ENCODE measurements at places on chromosomes 13 and 19.

GRCh38 chr13:36431204-36432105 lies 840 bp upstream of the CCNA1 start:
- DNase-seq = no peak

GRCh38 chr13:48266701-48267639 lies 34.0 kb downstream of the ITM2B start:
- no peak for DNase-seq

GRCh38 chr13:73952648-73953047 lies 181.6 kb downstream of the KLF12 start:
- DNase-seq = no peak

GRCh38 chr13:34993470-34993869 lies 51.4 kb downstream of the NBEA start:
- DNase-seq = no peak

- DNase-seq = no peak
These were observed 10.1 kb downstream of the THAP8 start for GRCh38 chr19:36043952-36044351.

- no peak for DNase-seq
These were observed 53.1 kb downstream of the SOX1 start for GRCh38 chr13:112120031-112120373.

DNA sequence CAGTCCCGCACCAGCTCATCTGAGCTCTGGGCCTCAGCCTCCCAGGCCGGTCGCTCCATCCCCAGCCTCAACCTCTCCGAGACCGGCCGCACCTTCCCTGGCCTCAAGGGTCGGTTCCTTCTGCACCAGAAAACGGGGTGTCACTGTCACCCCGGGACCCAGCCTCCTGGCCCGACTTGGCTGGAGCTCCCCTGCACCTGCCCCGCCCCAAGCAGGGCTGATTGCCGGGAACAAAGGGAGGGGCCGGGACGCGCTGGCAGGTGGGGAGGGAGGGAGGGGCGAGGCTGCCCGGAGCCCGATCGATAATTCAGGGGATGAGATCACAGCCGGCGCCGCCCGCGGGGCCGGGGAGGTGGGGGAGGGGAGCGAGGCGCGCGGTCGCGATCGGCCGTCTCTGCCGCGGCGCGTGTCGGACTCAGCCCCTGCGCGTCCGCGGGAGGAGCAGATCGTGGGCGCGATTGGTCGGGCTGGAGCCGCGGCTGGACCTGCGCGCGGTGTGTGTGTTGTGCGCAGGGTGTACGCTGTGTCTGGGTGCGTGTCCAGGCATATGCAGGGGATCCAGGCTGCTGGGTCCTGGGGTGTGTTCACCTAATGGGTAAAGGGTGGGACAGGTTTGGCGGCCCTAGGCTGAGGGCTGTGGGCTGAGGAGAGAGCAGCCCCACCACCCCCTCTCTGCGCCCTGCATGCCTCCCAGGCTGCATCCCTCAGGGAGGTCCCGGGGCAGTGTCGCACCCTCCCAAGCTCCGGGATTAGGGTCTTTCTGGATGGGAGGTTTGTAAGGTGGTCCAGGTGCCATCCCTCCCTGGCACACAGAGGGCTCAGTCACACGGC lies 1.1 kb upstream of the SHC2 start:
- DNase-seq = no peak

DNA sequence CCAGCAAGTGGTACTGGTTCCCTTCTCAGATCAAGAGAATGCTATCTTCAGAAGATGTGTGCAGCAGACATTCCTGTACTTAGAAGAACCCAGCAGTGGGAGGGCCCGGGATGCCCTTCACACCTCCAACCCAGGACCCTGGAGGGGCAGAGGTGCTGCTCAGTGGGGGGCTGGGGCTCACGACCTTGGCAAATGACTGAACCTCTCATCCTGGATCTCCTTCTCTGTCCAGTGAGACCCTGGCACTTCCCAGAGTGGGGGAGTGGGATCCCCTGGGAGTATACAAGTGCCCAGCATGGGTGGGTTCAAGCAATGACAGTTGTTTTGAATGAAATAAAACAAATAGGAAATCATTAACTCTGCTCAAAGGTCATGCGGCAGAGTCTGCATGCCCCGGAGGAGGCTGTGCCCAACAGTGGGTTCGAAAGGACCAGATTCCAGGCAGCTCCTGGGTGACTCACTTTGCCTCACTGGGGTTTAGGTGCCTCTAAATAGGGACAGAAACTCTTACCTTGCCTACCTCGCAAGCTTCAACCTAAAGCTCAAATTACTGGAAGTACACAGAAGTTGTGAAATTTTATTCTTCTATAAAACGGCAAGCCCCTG lies 26.9 kb downstream of the GGACT start:
- DNase-seq = no peak

DNA sequence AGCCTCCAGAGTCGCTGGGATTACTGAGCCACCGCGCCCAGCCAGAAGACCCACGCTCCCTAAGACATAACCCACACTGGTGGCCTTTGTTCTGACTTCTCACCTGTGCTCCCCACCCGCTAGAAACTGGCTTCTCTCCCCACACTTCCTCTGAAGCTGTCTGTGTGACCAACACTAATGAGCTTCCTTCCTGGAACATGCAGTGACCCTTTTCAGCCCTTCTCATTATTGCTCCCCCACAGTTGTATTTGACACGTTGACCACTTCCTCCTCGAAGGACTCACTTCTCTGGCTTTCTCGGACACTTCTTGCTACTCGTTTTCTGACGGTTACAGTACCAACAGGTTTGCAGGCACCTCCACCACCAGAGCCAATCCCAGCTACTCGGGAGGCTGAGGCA lies 10.9 kb downstream of the NCR1 start:
- DNase-seq = no peak

- DNase-seq = no peak
These were observed 1.4 kb upstream of the ZNF414 start for GRCh38 chr19:8515317-8515716.

DNA sequence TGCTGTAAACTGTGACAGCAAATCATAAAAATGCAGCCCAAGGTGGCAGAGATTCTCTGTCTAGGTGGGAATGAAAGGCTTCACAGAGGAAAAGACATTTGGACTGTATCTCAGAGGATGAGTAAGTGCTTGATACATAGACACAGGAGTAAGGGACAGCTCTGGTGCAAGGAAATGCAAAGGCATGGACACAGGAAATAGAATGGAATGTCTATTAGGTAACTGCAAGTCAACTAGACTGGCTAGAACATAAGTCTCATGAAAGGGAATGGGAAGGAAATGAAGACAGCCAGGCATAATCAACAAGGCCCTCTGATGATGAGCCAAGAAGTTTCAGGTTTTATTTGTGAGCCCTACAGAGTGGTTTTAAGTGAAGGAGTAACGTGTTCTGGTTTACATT lies 321.7 kb downstream of the SUCLA2 start:
- DNase-seq = no peak

GRCh38 chr13:20118268-20119140 lies 42.3 kb downstream of the GJA3 start:
- DNase-seq = no peak

DNA sequence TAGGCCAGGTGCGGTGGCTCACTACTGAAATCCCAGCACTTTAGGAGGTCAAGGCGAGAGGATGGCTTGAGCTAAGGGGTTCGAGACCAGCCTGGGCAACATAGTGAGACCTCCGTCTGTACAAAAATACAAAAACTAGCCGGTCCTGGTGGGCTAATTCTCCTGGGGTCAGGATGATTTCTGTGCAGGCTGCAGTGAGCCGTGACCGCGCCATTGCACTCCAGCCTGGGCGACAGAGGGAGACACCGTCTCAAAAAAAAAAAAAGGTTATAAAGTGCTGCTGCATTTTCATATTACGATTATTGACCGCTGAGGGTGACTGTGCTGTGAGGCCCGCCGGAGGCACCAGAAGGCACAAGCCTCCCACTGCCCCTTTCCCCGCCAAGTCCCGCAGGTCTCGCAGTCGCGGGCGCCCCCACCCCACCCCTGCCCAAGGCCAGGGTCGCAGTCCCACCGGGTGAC lies 477 bp upstream of the PLEKHF1 start:
- DNase-seq = no peak

All from left renal pelvis (tissue), 4 donors.